Epithelial cell of proximal tubule (primary cell): ENCODE measurements at places on chromosomes 6 and 20. TPM values are rescaled to one million over a fixed set of nuclear protein-coding genes. Genes with fewer than 3 reads are reported as not detected.

Gene NKX2-4
- not detected in 2 replicates for total RNA-seq

- DNase-seq, result no peak
Observed at GRCh38 chr20:50266293-50267040, 75.8 kb downstream of the CEBPB start.

- DNase-seq, result no peak
Observed at GRCh38 chr6:136015531-136015930, 164.0 kb downstream of the PDE7B start.

Gene PTPRT
- total RNA-seq, result not detected in 2 replicates

DNA sequence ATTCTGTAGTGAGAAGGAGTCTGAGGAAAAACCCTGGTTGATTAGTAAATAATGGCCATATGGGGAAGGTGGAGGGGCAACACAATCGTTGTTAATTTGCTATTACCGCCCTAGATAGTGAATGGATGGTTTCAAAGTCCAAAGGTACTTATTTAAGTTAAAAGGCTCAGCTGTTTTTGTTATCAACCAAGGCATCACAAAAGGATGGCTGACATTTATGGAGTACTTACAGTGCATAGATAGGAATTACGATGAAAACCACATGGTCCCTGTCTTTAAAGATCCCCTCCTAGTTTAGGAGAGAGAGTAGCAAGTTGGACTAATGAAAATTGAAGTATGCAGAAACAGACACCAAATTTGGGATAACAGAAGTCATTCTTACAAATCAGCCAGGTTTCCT lies 319.6 kb downstream of the CDKAL1 start:
- DNase-seq, result no peak

- no peak for DNase-seq
Observed at GRCh38 chr20:39691151-39691862, 729.2 kb downstream of the DHX35 start.

Gene NRSN1
- total RNA-seq, result not detected in 2 replicates

- no peak for DNase-seq
Observed at GRCh38 chr6:124123617-124124209, 320.0 kb downstream of the NKAIN2 start.

DNA sequence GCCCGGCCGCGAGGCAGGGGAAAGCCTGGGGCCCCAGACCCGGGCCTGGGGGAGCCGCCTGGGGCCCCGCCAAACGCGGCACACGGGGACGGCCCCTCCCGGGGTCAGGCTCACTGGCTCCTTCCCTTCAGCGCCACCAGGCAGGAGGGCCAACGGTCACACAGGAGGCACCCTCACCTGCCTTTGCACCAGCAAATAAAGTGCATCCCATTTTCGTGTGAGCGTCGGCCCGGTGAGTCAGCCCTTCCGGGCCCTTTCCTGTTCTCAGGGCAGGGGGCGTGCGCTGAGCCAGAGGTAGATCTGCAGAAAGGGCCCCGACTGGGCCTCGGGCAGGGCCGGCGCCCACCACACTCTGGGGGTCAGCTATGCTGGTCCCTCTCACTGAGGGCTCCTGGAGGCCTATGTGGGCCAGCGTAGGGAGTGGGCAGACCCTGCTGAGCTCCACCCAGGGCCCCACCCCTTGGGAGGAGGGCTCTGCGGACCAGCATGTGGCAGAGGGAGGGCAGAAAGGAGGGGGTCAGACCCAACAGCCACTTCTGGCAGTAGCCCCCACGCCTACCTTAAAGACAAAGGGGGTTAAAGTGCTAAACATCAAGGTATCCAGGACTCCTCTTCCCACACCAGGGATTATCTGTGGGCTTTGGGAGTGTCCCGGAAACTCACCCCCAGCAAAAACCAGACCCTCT lies 931 bp upstream of the UCKL1 start:
- no peak for DNase-seq

- DNase-seq, result no peak
Observed at GRCh38 chr20:6045566-6045965, 8.3 kb downstream of the LRRN4 start.

DNA sequence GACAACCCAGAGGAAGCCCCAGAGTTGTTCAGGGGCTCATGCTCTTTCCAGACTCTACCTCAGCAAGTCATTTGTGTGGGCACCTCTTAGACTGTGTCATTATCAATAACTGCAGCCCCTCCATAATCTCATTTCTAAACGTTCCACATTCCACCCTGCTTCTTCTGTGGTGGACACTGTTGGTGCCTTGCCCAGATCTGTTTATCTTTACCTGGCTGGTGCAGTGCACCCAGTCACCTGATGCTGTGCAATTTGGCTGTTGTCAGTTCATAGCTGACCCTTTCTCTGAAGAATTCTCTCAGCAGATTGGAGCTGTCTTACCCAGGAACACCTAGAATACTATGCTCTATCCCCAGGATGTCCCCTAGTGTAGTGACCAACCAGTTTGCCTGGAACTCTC lies 80.0 kb downstream of the ATRN start:
- DNase-seq, result no peak

- no peak for DNase-seq
Observed at GRCh38 chr6:146931214-146931613, 273.0 kb upstream of the STXBP5 start.

Gene GPX5
- total RNA-seq, result not detected in 2 replicates

Gene CLDN20
- not detected in 2 replicates for total RNA-seq

- peak; percentile 63 for DNase-seq
Observed at GRCh38 chr6:139882977-139883728, 508.7 kb upstream of the CITED2 start.

- no peak for DNase-seq
Observed at GRCh38 chr20:56665806-56666205, 36.7 kb downstream of the TFAP2C start.

Gene USP49
- 0.94 and 2.7 TPM in 2 replicates for total RNA-seq

GRCh38 chr6:163459536-163459935 lies 45.0 kb downstream of the QKI start:
- DNase-seq, result no peak

Gene PRRT1
- total RNA-seq, result not detected in 2 replicates

- no peak for DNase-seq
Observed at GRCh38 chr20:38286586-38287531, 17.1 kb upstream of the BPI start.

GRCh38 chr6:89487864-89488263 lies 54.9 kb downstream of the ANKRD6 start:
- no peak for DNase-seq

GRCh38 chr6:20626165-20626564 lies 91.9 kb downstream of the CDKAL1 start:
- no peak for DNase-seq

DNA sequence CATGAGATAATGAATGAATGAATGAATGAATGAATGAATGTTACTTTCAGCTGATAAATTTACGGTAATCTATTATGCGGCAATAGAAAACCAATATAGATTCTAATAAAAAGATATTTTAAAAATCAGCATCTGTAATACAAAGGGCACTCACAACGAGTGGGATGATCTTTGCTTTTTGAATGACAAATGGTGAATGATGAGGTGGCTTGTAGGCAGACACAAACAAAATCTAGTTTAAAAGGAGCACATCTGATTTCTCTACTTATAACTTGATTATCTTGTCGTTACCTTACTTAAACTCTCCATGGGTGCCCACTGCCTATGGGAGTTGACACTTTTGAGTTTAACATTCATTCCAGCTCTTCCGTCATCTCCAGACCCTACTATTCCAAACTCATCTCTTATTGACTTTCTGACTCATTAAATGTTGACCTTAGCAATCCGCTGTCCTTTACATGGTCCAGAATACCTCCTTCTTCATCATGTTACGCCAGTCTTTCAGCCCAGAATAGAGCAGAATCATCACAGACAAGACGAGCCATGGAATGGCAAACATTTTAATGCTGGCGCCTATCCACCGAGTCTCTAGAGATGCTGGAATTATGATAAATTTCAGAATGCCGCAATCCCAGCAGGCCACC lies 41.3 kb downstream of the NHLRC1 start:
- no peak for DNase-seq

Gene RSPO3
- 0.35 TPM in 1 of 2 replicates, not detected in the other for total RNA-seq

- no peak for DNase-seq
Observed at GRCh38 chr20:51439160-51439689, 103.3 kb downstream of the NFATC2 start.

GRCh38 chr6:105603788-105604586 lies 201.1 kb upstream of the PREP start:
- DNase-seq, result no peak

DNA sequence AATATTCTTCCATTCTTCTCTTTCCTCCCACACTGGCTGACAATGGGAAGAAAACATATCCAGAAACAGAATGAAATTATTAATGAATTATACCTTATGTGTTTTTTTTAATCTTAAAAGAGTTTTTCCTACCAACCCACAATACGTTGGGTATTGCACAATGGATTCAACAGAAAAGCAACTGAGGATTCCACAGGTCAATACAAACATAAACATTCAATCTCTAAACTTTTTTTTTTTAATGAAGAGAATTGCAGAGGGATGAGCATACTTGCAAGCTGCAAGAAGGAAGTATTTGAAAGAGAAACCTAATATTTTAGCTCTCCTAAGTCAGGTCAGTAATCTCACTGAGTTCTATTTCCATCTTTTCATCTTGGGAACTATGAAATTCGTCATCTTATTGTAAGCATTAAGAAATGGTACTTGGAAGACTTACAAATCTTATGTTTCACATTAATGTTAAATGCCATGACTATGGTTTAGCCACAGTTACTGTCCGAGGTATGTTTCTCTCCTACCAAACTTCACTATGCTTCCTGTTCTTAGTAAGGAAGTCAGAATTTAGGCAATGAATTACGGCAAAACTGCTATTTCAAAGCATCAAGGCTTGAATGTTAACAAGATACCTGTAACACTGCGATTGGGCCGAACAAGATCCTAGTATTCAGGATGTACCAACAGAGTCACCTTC lies 100.8 kb downstream of the HIVEP2 start:
- DNase-seq, result no peak

- DNase-seq, result no peak
Observed at GRCh38 chr20:20505554-20505953, 137.7 kb downstream of the INSM1 start.

GRCh38 chr6:161341638-161342037 lies 67.8 kb upstream of the AGPAT4 start:
- no peak for DNase-seq

Gene PAX1
- total RNA-seq, result not detected in 2 replicates

- DNase-seq, result no peak
Observed at GRCh38 chr20:1182106-1182505, 2.7 kb downstream of the TMEM74B start.

Gene DOK5
- total RNA-seq, result 1.9 and 4.4 TPM in 2 replicates

Gene TMEM14C
- 158 and 198 TPM in 2 replicates for total RNA-seq

GRCh38 chr6:43170417-43170930 lies 595 bp upstream of the SRF start:
- no peak for DNase-seq
